Cardiac atrium fibroblast (primary cell): ENCODE measurements at places on chromosomes 1 and 21. TPM values are rescaled to one million over a fixed set of nuclear protein-coding genes. Genes with fewer than 3 reads are reported as not detected.

CD1D gene
- 9.7 and 11.0 TPM in 2 replicates for total RNA-seq

PTPN7 gene
- total RNA-seq, result not detected in 2 replicates

L1TD1 gene
- not detected in 2 replicates for total RNA-seq

RYR2 gene
- under 0.01 and 0.16 TPM in 2 replicates for total RNA-seq

PADI4 gene
- total RNA-seq, result not detected in 2 replicates

COA6 gene
- 7.9 and 9.4 TPM in 2 replicates for total RNA-seq

DENND1B gene
- total RNA-seq, result 6.3 and 6.6 TPM in 2 replicates

MTARC2 gene
- 2.1 and 3.8 TPM in 2 replicates for total RNA-seq

ACKR1 gene
- total RNA-seq, result 0.54 and 2.4 TPM in 2 replicates

SLC45A1 gene
- 11.3 and 14.6 TPM in 2 replicates for total RNA-seq

CD1E gene
- total RNA-seq, result not detected in 2 replicates

BATF3 gene
- not detected in 2 replicates for total RNA-seq

UMODL1 gene
- total RNA-seq, result not detected in 2 replicates

LRRC38 gene
- total RNA-seq, result not detected in 2 replicates

MEX3A gene
- 0.18 and 0.81 TPM in 2 replicates for total RNA-seq

KIFAP3 gene
- total RNA-seq, result 18.1 and 18.4 TPM in 2 replicates

IL12RB2 gene
- not detected in 2 replicates for total RNA-seq

BTBD8 gene
- 3.2 and 8.6 TPM in 2 replicates for total RNA-seq

SMCP gene
- not detected in 2 replicates for total RNA-seq

MX2 gene
- total RNA-seq, result 1.6 and 7.0 TPM in 2 replicates

SPRR5 gene
- total RNA-seq, result not detected in 2 replicates

INKA2 gene
- total RNA-seq, result 28.8 and 32.1 TPM in 2 replicates

LYPD8 gene
- total RNA-seq, result not detected in 2 replicates

OR2T33 gene
- total RNA-seq, result not detected in 2 replicates

PTPRF gene
- total RNA-seq, result 48.9 and 58.5 TPM in 2 replicates

RGS7 gene
- not detected in 2 replicates for total RNA-seq
